ENCODE measurements at places on chromosomes 2 and 18.

GRCh38 chr2:52968043-52968442 lies 799.6 kb upstream of the CHAC2 start:
- DNase-seq = no peak

DNA sequence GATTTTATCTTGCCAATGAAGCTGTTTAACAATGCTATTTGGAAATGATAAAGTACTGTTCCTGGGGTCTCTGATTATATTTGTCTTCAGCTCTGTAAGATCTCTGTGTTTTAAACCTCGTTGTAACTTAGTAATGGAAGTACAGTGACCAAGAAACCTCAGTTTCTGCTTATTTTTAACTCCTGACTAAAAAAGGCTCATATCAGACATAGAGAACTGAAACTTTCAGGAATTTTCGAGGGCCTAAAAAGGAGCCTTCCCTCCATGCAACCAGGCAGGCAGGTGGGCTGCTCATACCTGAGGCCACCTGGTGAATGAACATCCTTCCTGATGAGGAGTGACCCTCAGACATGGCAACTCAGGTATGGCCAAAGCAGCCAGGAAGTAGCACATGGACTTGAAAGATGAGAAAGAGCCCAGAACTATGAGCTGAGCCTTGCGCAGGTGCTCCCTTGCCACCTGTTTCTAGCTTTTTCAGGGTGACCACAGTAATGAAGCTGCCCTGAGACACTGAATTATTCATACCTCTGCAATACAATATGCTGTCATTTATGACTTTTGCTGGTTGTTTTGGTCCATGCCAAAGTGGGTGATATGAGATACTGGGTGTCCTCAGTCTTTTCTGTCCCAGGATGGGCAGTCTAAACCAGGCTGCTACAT lies 23.9 kb downstream of the MYO3B start:
- DNase-seq = no peak

DNA sequence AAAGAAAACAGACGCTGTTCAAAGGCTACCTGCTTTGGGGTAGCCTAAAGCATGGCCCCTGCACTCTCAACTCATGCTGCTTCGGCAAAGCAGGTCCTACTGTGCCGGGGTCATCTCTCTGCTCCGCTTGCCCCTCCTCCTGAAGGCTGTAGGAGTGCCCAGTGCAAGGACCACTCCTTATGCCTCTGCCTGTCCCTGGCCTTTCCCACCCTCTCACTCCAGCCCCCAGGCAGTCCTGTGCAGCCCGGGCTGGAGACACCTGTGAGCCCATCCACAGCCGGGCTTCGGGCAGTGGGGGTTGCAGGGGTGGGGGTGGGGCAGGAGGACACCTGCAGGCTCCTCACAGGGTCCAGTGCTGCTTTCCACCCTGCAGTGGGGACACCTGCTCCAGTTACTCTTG lies 69.1 kb downstream of the ACKR3 start:
- DNase-seq = no peak

GRCh38 chr18:3578621-3579020 lies 128.6 kb downstream of the TGIF1 start:
- DNase-seq = no peak

GRCh38 chr18:8386669-8387380 lies 222.4 kb upstream of the RAB12 start:
- DNase-seq = no peak

- peak; percentile 41 for DNase-seq
These were observed 40.3 kb downstream of the OSBPL6 start for GRCh38 chr2:178234648-178235047.

- DNase-seq = peak; percentile 72
These were observed 73.2 kb downstream of the MBP start for GRCh38 chr18:77059294-77059916.

DNA sequence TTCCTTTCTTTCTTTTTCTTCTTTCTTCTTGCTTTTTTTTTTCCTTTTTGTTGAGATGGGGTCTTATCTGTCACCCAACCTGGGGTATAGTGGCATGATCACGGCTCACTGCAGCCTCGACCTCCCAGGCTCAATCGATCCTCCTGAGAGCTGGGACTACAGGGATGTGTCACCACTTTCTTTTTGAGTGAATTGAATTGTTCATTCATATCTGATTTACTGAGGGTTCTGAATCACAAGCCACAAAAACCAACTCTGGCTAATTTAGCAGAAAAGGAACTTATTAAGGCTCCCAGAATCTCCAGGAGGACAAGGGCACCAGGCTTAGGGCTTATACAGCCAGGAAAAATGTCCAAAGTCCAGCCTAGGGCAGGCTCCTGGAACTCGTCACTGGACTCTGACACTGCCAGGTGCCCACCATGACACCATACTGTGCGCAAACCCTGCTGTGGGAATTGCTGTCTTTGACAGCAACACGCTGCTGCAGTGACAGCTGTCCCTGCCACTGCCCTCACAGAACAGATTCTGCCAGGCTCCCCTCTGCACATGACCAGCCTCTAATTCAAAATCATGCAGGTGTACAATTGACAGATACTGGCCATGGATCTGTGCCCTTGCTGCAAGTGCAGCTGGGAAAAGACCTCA lies 42.9 kb upstream of the EML6 start:
- DNase-seq = no peak

DNA sequence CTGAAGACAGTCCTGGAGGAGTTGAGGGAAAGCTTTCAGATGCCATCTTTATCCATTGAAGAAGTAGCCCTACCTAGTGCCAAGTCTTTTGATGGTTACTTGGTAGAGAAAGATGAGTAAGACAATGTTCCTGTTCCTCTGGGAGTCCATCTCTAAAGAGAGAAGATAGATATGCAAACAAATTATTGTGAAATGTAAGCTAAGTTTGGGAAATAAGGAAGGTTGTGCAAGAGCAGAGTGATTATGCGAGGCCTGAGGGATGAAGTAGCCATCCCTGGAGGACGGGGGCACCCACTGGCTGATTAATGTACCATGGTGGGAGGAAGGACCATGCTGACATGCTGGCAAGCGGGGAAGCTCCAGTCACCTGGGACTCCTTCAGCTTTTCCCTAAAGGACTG lies 994 bp upstream of the DTNA start:
- peak; percentile 92 for DNase-seq

GRCh38 chr18:41940506-41941215 lies 14.4 kb upstream of the PIK3C3 start:
- peak; percentile 80 for DNase-seq

DNA sequence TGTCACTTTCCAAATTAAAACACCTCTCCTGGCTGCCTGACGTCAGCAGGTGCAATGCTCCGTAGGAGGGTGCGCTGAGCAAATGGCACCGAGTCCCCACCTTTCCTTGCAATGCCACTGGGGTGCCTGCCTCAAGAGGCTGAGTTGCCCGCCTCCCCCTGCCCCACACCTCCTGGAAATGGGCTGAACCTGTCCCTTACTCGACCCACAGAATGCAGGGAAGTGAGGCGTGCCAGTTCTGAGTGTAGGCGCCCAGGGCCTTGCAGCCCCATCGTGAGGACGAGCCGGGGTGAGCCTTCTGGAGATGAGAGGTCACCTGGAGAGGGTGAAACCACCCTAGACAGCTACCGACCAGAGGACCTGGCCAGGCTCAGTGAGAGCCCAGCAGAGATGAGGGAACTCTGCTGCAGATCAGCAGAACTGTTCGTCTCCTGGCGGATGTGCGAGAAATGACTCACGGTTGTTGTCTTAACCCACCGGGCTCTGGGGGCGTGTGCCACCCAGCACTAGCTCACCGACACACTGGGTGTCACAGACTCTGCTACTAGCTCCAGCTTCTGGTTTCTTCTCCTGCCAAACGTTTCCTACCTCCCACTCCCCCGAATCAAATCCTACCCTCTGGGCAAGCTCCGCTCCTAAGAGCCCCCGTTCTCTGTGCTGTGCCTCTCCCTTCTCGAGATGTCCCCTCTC lies 168.7 kb upstream of the HDAC4 start:
- no peak for DNase-seq

- DNase-seq = peak; percentile 71
These were observed 694 bp downstream of the CFAP36 start for GRCh38 chr2:55519938-55520885.

- peak; percentile 1 for DNase-seq
These were observed 113.2 kb upstream of the CHST9 start for GRCh38 chr18:27298214-27298804.

DNA sequence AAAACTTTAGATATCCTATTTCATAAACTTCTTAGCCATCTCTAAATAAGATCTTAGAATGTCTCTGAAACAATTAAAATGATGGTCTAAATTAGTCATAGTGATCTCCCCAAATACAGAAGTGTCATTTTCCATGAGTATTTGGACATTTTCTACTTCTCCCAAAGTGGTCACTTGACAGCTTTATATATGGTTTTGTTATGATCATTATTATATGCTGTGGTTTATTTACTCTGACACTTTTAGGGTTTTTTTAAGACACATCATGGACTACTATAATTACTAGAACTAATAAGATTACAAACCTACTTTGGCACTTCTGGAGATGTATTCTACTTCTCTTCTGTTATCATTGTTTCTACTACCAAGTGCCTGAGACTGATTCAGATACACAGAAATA lies 47.1 kb downstream of the SLC25A12 start:
- DNase-seq = no peak

DNA sequence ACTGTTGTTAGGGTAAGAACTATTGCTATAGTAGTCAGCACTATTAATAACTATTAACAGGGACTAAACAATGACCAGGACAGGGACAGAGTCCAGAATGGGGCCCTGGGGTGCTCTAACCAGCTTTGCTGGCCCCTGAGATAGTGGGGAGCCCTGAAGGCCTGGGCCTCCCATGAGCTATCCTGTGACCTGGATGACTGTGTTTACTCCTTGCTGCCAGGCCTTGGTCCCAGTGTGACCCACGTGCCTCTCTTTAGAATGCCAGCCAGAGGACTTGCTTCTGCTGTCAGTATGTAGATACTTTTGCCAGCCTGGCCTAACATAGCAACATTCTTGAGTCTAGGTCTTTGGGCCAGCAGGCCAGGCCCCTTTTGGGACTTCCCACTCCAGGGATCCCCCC lies 11.4 kb downstream of the CDK5R2 start:
- DNase-seq = no peak

Data from adipocyte (in vitro differentiated cells).